ENCODE measurements at places on chromosomes 12 and 14.

GRCh38 chr14:45810152-45810872 is 557.3 kb upstream of the MIS18BP1 start:
- no peak for DNase-seq

DNA sequence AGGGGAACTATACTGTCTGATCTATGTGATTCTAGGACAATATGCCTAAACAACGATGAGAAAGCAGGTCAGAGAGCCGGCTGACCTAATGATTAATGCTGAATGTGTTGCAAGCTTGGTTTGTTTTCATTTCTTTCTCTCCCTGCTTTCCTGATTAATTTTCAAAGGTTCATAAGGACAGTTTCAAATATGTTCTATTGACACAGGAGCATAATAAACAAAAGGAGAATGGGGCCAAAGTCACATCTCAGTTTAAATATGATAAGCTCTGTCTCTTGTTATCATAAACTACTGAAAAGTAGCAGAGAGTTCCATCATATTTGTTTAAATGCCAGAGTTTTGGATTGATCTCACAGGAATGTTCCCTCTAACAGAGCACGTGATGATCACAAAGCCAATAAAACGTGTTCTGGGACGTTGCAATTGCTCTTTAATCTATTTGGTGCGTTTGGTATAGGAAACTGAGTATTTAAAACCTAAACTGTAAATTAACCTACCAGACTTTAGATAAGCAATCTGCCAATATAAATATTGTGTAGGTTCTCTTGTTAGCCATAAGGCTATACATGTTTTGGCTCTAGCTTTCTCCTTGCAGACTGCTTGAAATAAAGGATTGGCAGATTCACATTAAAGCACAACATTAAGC is 3.7 kb upstream of the HSD17B6 start:
- DNase-seq, result no peak

GRCh38 chr12:66573605-66574004 is 105.3 kb downstream of the GRIP1 start:
- no peak for DNase-seq

GRCh38 chr12:46523863-46524770 is 151.5 kb upstream of the SLC38A2 start:
- DNase-seq, result no peak

DNA sequence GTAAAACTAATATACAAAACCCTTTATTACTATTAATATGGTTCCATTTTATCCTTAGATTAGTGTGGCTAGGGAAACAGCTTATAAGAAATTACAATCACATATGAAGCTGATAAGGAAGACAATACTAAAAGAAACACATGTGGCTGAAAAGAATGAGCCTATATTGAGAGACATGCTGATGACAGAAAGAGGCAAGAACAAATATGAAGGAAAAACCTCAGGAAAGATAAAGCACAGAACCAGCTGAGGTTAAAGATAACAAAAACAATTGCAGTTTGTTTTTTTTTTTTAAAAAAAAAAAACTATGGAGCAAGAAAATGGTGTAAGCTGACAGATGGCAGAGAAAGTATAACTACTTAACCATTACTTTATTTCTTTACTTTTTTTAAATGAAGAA is 69.2 kb upstream of the OSBPL8 start:
- DNase-seq, result no peak

DNA sequence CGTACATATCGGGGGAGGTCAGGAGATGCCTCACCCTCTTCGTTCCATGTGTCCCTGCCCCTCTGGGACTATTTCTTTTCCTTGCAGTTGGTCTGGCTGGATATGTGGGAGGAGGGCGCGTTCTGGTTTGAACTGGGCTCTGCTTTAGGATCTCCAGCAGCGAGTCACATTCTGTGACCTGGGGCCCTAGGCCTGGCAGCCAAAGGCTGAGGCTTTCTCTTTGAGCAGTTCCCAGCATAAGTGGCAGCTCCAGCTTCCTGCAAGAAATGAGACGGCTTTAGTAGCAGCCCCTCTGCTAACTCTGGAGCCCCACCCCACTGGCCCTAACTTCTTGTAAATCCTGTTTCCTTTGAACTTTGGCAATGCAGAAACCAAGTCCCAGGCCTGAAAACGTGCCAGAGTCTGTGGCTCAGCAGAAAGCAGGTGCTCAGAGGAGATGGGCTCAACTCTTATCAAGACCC is 274.8 kb downstream of the DPF3 start:
- no peak for DNase-seq

DNA sequence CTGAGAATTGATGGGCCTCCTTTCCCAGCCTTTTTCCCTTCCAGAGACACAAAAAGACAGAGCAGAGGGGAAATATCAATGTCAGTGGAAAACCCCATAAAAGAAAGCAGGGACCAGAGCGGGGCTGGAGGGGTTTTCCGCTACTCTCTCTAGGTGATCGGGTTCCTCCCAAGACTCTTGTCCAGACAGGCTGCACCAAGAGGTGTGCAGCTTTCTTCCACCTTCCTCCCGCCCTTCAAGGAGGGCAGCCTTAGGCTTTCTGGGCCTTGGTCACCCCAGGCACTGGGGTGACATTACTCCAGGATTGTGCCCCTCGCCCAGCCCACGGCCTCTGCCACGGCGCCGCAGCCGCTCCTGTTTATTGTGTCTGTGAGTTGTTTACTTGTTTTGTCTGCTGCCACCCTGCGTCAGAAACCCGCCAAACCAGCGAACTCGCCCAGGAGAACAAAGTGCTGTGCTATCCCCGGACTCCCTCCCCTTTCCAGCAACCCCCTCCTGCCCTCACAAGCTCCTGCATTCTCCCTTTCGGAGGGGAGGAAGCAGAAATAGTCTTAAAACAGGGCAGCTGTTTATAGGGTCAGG is 6.7 kb upstream of the HOXC6 start:
- DNase-seq, result no peak

DNA sequence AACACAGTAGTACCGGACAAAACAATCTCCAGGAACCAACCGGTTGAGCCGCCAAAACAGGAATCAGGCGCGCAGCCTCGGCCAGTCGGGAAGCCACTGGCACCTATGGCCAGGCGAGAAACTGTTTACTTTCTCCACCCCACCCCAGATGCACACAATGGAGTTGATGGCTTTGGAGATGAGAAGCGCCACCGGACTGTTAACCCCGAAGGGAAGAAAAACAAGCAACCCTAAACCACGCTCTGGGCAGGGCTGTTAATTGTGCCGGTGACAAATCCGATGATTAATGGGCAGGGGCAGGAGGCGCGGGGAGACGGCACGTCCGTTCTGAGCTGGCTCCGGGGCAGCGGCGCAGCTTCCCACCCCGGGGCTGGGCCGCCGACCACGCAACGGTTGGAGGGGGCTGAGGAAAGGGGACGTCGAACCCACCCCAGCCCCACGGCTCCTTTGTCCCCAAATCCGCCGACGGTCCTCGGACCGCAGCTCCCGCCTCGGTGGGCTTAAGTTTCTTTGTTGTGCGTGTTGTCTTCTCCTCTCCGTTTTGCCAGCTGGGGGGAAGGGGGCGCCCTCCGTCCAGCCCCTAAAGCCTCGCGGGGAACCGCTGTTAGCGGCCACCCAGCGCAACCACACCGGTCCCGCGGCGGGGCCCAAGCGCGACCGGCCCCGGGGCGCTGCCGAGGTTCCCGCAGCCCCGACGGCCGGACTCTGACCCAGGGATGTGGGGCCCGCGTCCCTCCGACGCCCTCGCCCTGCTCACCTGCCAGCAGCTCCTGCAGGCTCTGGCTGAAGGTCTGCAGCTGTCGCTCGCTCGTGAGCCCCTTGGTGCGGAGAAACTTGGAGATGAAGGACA is 790 bp downstream of the BTG1 start:
- peak; percentile 44 for DNase-seq

DNA sequence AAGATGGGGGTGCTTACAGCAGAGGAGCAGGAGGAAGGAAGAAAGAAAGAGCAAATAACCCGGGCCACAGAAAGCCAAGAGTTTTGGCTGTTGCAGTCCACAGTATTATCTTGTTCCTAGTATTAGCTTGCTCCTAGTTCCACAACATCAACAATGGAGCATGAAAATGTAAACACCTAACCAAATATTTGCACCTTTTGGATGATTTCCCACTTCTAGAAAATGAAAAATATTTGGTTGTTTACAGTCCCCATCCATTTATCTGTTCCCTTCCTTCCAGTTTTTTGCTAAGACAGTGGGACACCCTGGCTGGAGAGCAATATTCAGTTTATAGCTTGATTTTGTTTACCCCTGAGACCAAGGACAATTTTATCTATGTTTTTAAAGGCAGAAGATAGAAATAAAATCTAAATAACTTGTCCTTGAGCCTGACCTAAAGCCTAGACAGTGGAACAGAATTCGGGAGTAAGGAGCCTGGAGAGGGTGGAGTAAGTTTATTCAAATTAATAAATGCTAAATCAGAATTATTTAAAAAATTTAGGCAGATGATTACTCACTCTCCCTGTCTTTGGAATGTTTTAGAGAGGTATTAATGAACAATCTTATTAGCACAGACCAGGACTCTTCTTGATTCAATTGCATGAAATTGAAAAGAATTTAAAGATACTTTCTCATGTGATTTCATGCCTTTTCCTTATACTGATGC is 51.6 kb downstream of the RESF1 start:
- no peak for DNase-seq

GRCh38 chr14:28879573-28879996 is 113.0 kb downstream of the FOXG1 start:
- no peak for DNase-seq

- DNase-seq, result no peak
These were observed 95.0 kb downstream of the MED13L start for GRCh38 chr12:116182359-116183063.

DNA sequence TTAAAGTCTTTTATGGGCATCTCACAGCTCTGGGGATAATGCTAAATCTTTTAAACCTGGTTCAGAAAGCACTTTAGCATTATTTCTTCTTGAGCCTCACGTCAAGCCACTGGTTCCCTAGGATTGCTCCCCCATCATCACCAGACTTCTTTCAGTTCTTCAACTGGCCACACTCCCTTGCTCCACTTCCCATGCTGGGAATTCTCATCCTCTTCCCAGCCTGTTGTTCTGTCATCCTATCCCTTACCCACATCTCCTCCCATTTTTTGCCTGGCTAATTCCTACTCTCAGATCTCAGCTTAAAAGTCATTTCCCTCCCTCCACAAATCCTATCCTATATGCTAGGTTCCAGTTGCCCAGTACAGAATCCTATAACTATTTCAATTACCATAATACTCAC is 14.4 kb downstream of the FERMT2 start:
- DNase-seq, result no peak

GRCh38 chr14:65469903-65470302 is 57.4 kb downstream of the FUT8 start:
- DNase-seq, result no peak

- DNase-seq, result no peak
These were observed 287.5 kb downstream of the GALC start for GRCh38 chr14:87705439-87705896.

DNA sequence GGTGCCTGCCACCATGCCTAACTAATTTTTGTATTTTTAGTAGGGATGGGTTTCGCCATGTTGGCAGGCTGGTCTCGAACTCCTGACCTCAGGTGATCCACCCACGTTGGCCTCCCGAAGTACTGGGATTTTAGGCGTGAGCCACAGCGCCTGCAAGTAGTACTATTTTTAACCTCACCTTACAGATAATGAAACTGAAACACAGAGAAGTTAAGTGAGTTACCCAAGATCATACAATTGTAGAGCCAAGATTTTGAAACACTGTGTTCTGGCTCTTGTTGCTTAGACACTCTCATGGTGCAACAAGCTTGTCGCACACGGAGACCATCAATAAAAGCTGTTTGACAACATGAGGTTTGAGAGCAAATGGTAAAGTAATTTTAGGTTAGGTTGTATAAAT is 159.1 kb upstream of the LMNTD1 start:
- no peak for DNase-seq

- DNase-seq, result no peak
These were observed 23.1 kb downstream of the PRIMA1 start for GRCh38 chr14:93765155-93765554.

DNA sequence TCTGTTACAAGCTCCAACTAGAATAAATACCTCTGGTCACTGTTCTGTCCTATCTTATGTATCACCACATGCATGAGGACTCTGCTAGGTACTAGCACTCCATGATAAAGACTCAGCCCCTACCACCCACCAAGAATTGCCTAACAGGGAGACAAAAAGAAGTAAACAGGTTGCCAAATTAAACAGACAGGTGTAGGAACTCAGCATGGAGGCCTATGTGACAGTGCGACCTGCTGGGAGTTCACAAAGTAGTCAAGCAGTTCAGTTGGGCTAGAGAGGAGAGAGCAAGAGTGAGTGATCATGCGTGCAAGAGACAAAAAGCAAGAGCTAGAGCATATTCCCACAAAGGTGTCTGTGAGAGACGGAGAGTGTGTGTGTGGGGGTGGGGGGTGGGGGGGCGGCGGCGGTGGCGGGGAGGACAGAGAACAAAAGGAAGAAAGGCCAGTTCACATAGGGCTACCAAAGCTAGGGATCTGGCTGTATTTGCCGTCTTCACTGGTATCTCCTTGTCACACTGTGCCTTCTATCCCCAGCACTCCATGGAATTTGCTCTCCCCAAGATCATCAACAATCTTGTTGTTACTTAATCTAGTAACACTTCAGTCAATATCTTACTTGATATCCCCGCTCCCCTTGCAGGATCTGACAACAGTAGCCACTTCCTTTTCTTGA is 81.2 kb downstream of the SPPL3 start:
- no peak for DNase-seq

- peak; percentile 50 for DNase-seq
These were observed 907 bp upstream of the EFS start for GRCh38 chr14:23365732-23366425.

DNA sequence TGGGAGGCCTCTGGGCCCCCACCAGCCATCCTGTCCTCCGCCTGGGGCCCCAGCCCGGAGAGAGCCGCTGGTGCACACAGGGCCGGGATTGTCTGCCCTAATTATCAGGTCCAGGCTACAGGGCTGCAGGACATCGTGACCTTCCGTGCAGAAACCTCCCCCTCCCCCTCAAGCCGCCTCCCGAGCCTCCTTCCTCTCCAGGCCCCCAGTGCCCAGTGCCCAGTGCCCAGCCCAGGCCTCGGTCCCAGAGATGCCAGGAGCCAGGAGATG is 729 bp upstream of the GAPDH start:
- no peak for DNase-seq

GRCh38 chr12:131618303-131618658 is 92.6 kb upstream of the SFSWAP start:
- DNase-seq, result no peak

- DNase-seq, result peak; percentile 52
These were observed 1330.7 kb upstream of the TMEM132C start for GRCh38 chr12:126936181-126936851.

- no peak for DNase-seq
These were observed 20.2 kb upstream of the SSTR1 start for GRCh38 chr14:38187528-38187927.

- DNase-seq, result no peak
These were observed 12.7 kb downstream of the ABCD2 start for GRCh38 chr12:39606712-39607423.

GRCh38 chr14:51605575-51605974 is 46.1 kb upstream of the FRMD6 start:
- DNase-seq, result no peak

Data from left ventricle myocardium inferior (tissue), 1 donor.